Fibroblast of mammary gland (primary cell): ENCODE measurements at places on chromosomes 5 and 9.

DNA sequence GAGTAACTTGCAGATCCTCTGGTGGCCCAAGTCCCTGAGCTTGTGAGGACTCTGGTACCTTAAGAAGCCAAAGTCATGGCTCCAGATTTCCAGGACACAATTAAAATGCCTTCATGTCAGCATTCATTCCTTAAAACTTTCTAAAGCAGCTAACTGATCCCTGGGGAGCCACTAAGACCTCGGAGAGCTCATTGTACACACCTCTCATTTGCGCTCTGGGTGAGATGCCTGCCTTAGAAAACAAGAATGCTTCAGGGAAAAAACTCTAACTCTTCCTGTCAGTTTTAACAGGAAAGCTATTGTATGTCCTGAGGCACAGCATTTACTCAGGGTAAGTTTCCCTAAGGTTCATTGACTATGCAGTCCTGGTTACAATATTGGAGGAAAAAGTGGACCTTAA lies 285.0 kb downstream of the EFNA5 start:
- no peak for DNase-seq

DNA sequence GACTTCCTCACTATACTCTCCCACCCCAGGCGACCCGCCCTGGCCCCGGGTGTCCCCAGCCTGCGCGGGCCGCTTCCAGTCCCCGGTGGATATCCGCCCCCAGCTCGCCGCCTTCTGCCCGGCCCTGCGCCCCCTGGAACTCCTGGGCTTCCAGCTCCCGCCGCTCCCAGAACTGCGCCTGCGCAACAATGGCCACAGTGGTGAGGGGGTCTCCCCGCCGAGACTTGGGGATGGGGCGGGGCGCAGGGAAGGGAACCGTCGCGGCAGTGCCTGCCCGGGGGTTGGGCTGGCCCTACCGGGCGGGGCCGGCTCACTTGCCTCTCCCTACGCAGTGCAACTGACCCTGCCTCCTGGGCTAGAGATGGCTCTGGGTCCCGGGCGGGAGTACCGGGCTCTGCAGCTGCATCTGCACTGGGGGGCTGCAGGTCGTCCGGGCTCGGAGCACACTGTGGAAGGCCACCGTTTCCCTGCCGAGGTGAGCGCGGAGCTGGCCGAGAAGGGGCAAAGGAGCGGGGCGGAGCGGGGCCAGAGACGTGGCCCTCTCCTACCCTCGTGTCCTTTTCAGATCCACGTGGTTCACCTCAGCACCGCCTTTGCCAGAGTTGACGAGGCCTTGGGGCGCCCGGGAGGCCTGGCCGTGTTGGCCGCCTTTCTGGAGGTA lies 2.1 kb downstream of the CA9 start:
- no peak for DNase-seq

GRCh38 chr5:53792338-53792737 lies 231.9 kb downstream of the NDUFS4 start:
- no peak for DNase-seq

- no peak for DNase-seq
Observed at GRCh38 chr5:123358304-123358703, 64.9 kb downstream of the CEP120 start.

DNA sequence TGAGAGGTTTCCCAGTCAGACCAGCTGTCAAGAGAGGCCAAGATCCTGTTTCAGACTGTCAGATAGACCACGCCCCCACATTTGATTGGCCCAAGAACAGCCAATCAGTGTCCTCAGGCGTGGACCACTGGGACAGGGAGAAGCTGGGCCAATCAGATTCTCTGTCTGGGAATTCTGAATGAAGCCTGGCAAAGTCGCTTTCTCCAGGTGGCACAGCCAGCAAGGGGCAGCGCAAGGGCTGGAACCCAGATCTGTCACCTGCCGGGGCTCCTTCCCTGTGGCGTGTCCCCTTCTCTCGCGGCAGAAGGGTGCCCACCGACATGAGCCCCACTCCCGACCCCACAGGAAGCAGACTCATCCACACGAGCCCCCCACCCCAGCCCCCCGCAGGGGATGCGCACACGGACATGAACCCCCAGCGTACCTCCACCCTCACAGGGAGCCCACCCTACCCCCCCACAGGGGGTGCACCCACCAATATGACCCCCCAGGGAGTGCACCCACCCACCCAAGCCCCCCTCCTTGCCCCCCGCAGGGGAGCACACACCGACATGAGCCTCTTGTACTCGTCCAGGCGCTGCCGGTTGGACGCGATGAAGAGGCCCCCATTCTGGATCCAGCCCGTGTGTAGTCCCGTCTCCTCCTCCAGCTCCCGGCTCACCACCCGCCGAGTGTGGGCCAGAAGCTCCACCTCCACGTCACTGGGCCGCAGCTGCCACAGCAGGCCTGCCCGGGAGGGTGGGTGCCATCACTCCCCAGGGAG lies 6.1 kb downstream of the SARDH start:
- peak; percentile 50 for DNase-seq

DNA sequence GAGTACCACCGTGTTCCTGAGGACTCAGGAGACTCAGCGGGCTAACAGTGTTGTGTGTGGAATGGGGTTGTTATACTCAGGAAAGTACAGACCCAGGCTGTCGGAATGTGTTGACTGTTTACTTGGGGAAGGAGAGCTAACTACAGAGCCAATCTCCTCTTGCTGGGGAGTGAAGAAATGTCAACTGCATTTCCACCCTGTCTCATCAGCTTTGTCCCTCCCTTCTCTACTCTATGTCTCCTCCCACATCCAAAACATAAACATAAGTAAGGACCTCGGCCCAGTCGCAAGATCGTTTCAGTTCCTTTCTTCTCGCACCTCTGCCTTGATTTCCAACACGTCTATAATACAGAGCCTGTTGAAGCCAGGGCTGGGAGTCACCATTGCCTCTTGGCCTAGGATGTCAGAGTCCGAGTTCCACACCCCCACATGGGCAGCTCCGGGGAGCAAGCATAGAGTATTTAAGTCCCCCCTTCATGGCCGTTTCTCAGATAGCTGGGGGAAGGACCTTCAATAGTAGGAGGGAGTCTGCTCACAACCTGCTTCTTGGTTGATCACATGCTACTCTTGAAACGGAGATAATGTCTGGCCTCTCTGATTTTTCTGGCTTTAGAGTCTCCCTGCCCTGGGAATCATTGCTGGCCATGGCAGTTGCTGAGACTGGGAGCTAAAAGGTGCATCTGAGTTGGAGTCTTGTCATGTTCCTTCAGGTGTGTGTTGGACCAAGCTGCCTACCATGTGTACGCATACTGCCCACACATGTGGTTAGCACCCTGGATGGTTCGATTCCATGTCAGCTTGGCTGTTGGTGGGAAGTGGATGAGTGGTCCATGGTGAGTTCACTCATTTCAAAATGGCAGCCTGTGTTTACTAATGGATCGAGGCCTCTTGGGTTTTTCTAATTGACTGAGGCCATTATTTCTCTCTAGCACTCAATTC lies 147.3 kb downstream of the MTX3 start:
- DNase-seq = no peak

DNA sequence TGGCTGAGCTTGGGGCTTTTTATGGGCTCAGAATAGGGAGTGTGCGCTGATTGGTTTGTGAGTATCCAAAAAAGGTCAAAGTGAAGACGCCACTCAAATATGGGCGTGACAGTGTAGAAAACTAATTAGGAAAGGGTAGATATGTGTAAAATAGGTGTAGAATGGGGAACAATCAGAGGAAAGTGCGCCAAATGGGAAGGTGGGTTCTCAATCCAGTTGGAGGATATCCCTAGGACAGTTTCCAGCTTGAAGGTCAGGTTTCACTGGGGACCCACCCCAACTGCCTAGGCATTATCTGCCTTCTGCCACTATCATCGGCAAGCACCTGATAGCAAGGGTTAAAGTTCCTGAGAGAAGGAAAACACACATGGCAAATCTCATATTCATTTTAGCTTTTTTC lies 9.3 kb upstream of the MOCS2 start:
- no peak for DNase-seq

- DNase-seq = no peak
Observed at GRCh38 chr5:6900247-6901227, 187.3 kb downstream of the TENT4A start.

DNA sequence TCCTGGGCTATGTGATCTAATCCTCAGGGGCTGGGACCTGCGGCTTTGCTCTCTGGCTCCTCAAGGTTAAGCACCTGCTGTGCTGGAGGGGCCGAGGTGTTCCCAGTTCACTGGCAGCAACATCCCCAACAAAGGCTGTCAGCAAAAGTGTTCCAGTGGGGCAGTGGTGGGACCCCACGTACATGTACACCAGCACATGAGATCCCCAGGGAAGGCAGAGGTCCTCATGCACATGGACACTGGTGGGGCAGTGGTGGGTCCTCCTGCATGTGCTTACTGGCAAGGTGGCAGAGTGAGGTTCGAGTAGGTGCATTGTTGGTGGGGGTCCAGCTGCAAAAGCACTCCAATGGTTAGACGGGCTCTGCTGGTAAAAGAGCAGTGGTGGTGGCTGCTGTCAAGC lies 255.6 kb upstream of the MPDZ start:
- DNase-seq = no peak

GRCh38 chr9:85927076-85927475 lies 13.9 kb upstream of the NAA35 start:
- DNase-seq = peak; percentile 2

DNA sequence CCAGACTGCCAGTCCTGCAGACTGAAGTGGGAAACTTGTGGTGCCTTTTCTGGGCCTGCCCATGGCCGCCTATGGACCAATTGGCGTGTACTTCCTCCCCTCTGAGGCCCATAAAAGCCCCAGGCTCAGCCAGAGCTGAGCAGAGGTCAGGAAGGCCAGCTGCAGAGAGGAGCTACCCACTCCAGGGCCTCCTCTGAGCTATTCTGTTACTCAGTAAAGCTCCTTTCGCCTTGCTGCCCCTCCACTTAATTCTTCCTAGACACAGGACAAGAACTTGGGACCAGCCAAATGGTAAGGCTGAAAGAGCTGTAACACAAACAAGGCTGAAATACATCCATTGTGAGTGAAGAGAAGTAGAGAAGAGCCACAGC lies 106.4 kb downstream of the C9orf50 start:
- DNase-seq = no peak

DNA sequence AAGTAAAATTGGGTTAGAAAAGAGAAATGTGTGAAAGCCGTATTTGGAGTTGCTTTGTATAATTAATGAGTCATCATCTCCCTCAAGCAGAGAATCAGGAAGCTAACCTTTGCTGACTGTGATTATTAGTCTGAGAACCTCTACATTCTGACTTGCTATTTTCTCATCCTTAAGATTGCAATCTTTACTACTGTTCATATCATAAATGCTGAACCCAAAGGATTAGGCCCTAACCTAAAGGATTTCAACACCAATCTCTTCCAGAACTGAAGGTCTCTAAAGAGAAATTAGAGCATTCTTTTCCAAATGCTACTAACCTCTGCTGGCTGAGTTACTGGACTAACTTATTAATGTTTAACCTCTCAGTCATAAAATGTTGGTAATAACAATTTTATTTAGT lies 538.1 kb upstream of the MEF2C start:
- DNase-seq = peak; percentile 11

- DNase-seq = no peak
Observed at GRCh38 chr9:114272739-114273431, 50.0 kb upstream of the ORM1 start.

DNA sequence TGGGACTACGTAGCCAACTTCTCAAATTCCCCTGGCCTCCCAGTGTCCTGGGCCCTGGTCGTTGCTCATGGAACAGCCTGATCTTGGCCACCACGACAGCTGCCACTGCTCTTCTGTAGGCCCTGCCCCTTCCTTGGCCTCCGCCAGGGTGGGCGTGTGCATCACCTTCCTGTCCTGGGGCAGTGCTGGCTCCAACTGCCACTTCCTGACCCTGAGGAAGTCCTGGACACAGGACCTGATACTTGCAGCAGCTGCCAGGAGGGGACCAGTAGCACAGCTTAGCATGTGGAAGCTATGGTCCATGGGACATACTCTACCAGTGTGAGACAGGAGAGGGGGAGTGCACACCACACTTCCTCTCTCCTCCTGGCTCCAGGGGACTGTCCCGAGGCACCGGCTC lies 145.2 kb downstream of the TENT4A start:
- no peak for DNase-seq

- peak; percentile 83 for DNase-seq
Observed at GRCh38 chr9:115786321-115786720, 367.3 kb upstream of the PAPPA start.

DNA sequence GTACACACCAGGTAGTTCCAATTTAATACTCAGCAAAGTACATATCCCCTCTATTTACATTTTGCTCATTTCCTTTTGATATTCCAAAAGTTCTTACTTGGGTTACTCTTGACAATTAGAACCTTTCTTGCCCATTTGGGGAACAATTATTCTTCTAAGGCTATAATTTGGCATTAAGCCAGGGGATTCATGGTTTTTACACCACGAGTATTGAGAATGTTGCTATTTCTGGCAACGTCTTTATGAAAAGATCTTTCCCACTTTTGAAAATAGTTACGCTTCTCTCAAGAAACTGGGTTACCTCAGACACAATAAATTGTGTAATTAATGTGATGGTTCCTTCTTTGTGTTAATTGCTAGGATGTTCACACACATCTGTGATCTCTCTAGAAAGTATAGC lies 11.5 kb upstream of the CAAP1 start:
- DNase-seq = no peak

DNA sequence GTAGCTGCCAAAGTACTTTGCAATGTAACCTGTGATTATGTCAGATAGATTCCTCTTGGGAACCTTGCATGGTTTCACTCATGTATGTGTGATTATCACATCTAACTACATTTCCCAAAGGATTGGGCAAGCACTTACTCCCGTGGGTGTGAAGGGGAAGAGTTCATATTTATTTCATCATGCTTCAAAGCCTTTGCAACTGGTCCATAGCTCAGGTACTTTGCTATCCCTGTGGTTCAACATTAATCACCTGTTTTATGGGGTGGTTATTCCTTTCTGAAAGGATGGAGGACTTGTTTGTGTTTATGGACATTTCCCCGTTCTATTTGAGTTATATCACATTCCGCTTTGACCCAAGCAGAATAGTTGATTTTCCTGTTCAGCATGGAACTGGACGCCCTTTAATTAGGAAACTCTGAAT lies 13.6 kb upstream of the ERMP1 start:
- DNase-seq = peak; percentile 56

DNA sequence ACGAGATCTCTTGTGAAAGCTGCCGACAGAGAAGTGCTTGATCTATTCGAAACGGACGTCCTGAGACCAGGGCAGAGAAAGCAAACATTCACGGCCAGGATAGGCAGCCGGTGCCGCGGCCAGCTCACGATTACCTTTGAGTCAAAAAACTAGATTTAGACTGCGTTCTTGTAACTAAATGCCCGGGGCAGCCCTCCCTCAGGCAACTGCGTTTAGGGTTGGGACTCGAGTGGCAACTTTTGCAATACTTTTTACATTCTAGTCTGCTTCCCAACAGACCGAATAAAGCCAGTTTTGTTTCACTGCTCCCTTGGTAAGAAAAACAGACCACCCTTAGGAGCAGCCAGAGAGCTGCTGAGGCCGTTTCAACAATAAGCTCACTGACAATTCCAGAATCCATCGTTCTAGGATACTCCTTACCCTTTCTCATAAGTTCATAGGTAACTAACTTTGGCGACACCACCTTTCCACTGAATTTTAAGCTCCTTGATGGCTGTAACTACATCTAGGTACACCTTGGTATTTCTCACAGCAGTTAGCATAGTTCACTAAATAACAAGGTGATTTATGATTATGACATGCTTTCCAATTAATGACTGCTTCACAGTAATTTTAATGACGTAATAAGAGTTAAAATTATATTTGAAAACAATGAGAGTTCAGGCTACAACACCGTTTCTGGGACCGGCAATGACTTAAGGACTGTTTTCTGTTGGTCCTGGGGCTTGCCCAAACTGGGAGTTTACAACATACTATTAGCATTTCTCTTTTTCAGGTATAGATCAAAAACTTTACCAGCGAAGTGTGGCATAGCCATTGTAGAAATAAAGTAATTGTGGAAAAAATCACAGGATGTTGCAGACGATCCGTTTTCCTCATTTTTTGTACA lies 899 bp upstream of the RAPGEF6 start:
- DNase-seq = peak; percentile 38
